ENCODE measurements at places on chromosomes 3 and 15. TPM values are rescaled to one million over a fixed set of nuclear protein-coding genes. Genes with fewer than 3 reads are reported as not detected.

Gene CFAP91
- 0.35 TPM for total RNA-seq

Gene ADIPOQ
- not detected for total RNA-seq

Gene PLA2G4F
- total RNA-seq, result not detected

Gene PLA2G4B
- total RNA-seq, result 1.00 TPM

Gene MCTP2
- total RNA-seq, result not detected

Gene GPR160
- 2.2 TPM for total RNA-seq

Gene TRMT10C
- total RNA-seq, result 41.7 TPM

Gene EPB42
- not detected for total RNA-seq

Gene LRRC49
- total RNA-seq, result 3.5 TPM

Gene GPR62
- total RNA-seq, result not detected

Gene MUSTN1
- total RNA-seq, result not detected

Gene GUCA1C
- not detected for total RNA-seq

Gene SLC15A2
- total RNA-seq, result 0.08 TPM

Gene ZNF80
- not detected for total RNA-seq

Gene GMPPB
- 14.9 TPM for total RNA-seq

Gene ZFAND6
- total RNA-seq, result 108 TPM

Gene SKOR1
- 0.02 TPM for total RNA-seq

Gene PLEKHO2
- 5.5 TPM for total RNA-seq

Gene RHOV
- total RNA-seq, result 4.7 TPM

Gene MEX3B
- 4.0 TPM for total RNA-seq
